Stimulated activated CD8-positive, alpha-beta memory T cell treated with anti-CD3 and anti-CD28 coated beads, Interleukin-7, amount 100 ng/mL, for 1 hour (primary cell): ENCODE measurements at places on chromosomes 11 and 22.
A peak's percentile ranks its signal among the peaks of the same experiment; 100 is the strongest.

GRCh38 chr22:43955040-43955882, at the start of gene SAMM50:
Gene SAMM50 (plus strand): TSS chr22:43955442. CDS start chr22:43955578, 136 bp downstream.
- peak; percentile 86 for DNase-seq

- DNase-seq: no peak
These were observed 41.0 kb downstream of the TIMP3 start for GRCh38 chr22:32842486-32842885.

DNA sequence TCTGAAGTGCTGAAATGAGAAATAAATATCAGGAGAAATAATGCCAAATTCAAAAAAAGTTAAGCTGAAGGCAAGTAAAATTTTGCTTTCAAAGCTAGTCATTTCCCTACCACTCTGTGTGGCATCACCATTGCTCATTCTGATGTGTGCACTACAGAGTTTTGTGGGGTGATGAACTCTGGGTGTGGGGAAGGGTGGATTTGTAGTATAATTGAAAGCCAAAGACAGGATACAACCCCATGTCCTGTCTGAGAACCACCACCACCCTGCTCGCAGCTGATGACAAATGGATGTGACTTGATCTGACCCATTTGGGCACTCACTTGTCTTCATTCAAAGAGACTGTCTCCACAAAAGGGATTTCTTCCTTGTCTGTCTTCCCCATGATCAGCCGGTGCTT, 19.3 kb upstream of the TMEM9B start:
- no peak for DNase-seq

- DNase-seq: no peak
These were observed 6.5 kb downstream of the PTPMT1 start for GRCh38 chr11:47571895-47572294.

GRCh38 chr11:10490398-10491241, 35.6 kb downstream of the AMPD3 start:
- no peak for DNase-seq

DNA sequence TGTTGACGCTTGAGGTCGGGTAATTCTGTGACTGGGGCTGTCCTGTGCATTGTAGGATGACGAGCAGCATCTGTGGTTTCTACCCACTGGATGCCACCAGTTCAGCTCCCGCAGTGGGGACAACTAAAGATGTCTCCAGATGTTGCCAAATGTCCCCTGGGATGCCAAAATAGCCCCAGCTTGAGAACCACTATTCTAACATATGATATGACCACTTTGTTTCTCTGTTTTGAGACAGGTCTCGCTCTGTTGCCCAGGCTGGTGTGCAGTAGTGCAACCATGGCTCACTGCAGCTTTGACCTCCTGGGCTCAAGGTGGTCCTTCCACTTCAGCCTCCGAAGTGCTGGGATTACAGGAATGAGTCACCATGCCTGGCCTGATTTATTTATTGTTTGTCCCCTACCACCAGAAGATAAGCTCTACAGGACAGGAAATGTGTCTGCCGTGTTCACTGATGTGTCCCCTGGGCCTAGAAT, 4.4 kb upstream of the MEN1 start:
- no peak for DNase-seq

DNA sequence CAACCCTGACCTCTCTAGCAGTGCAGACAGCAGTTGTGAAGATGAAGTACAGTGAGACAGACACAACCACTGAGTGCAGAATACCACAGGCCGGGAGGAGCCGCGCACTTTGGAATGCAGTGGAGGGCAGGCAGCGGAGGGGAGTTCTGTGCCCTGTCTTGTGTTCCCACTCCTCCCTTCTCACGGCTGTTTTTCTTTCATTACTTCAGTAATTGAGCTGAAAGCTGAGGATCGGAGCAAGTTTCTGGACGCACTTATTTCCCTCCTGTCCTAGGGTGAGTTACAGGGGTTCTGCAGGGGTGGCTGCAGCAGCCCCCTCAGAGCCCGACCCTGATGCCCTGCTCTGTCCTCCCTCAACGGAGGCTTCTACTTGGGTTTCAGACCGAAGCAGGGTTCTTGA, 5.6 kb downstream of the CLDN5 start:
- DNase-seq: no peak

GRCh38 chr22:43884600-43885318, 7.1 kb downstream of the PNPLA5 start:
- DNase-seq: no peak
